GM12878 (cell line): ENCODE measurements at places on chromosomes 13 and 19. TPM values are rescaled to one million over a fixed set of nuclear protein-coding genes. Genes with fewer than 3 reads are reported as not detected.

Gene FAM98C
- polyA plus RNA-seq = 16.6 and 17.2 TPM in 2 replicates

Gene KLK7
- polyA plus RNA-seq = not detected in 2 replicates

Gene DHDH
- polyA plus RNA-seq = 0.20 and 0.21 TPM in 2 replicates

Gene FBN3
- not detected in 2 replicates for polyA plus RNA-seq

Gene ZNF560
- polyA plus RNA-seq = 0.05 and 0.11 TPM in 2 replicates

Gene GARIN5A
- 0.19 and 1.2 TPM in 2 replicates for polyA plus RNA-seq
